ENCODE measurements at places on chromosomes 2 and 18. TPM values are rescaled to one million over a fixed set of nuclear protein-coding genes. Genes with fewer than 3 reads are reported as not detected.
A peak's percentile ranks its signal among the peaks of the same experiment; 100 is the strongest.

The PLEKHM3 gene
- total RNA-seq: 16.1 TPM

GRCh38 chr2:61707984-61708852, 145.6 kb downstream of the FAM161A start:
- no peaks in the 10 kb centered on the region for H3K36me3 ChIP-seq
- no peaks in the 10 kb centered on the region for H3K4me1 ChIP-seq
- H3K27ac ChIP-seq: no peak overlapping the region
- H3K4me3 ChIP-seq: no peak overlapping the region
- H3K27me3 ChIP-seq: no peaks in the 10 kb centered on the region

- H3K4me1 ChIP-seq: no peaks in the 10 kb centered on the region
- no peaks in the 10 kb centered on the region for H3K27me3 ChIP-seq
- peak; percentile 3 for DNase-seq
- no peaks in the 10 kb centered on the region for H3K36me3 ChIP-seq
- no peak overlapping the region for H3K27ac ChIP-seq
- no peak overlapping the region for H3K4me3 ChIP-seq
Measured at GRCh38 chr18:21851327-21851961, 110.9 kb downstream of the MIB1 start.

The NAT8 gene
- total RNA-seq: not detected

DNA sequence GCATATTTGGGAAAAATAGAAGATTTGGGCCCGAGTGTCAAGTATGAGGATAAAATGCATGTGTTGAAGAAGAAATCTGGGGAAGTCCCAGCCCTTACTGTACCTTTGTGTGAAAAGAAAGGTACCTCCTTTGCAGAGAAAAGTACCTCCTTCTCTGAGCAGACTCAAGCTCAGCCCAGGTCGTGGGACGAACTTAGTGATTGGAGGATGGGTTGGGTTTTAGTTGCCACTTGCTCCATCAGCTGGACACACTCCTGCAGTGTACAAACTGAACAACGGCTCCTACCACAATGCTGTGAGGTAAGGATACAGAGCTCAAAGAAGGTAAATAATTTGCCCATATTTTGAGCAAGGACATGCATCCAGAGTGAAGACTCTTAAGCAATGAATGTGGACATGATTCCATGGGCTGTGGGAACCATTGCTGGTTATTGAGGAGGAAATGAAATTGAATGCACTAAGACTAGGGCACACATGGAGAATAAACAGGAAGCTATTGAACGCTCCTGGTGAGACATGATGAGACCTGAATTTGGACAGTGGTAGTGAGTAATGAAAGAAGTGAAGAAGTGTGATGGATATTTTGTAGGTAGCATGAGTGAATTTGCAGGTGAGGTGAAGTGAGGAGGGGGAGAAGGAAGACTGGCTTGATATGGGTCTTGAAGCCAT, 49.8 kb upstream of the IL1RL1 start:
- H3K4me3 ChIP-seq: no peak overlapping the region
- DNase-seq: no peak
- no peaks in the 10 kb centered on the region for H3K27me3 ChIP-seq
- H3K4me1 ChIP-seq: peaks cover 4% of the 10 kb centered on the region
- no peaks in the 10 kb centered on the region for H3K36me3 ChIP-seq

- no peak overlapping the region for H3K4me3 ChIP-seq
- H3K27ac ChIP-seq: no peak overlapping the region
- peaks cover 3% of the 10 kb centered on the region for H3K36me3 ChIP-seq
- H3K4me1 ChIP-seq: peaks cover 10% of the 10 kb centered on the region
- DNase-seq: no peak
Measured at GRCh38 chr2:128311755-128312341, 6.8 kb downstream of the HS6ST1 start.

DNA sequence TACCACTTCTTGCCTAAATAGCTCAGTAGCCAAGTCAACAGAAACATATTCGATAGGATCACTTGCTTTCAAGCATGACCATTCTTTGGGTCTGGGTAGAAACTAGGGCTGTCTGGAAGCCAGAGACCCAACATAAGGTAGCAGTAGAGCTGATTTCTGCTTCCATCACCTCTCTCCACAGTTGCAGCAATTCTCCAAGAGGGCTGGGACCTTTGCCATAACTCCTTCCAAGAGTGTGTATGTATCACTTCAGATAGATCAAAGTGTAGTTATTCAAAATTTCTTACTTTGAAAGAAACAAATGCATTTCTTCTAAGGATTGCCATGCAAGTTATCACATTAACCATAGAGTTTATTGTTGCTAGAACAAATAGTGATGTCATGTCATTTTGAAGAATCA, 172.0 kb upstream of the GALNT5 start:
- H3K27me3 ChIP-seq: no peaks in the 10 kb centered on the region
- H3K27ac ChIP-seq: no peak overlapping the region
- H3K36me3 ChIP-seq: no peaks in the 10 kb centered on the region
- H3K4me1 ChIP-seq: no peaks in the 10 kb centered on the region
- no peak overlapping the region for H3K4me3 ChIP-seq
- DNase-seq: no peak

- H3K27ac ChIP-seq: peak overlapping the region; percentile 42
- H3K27me3 ChIP-seq: no peaks in the 10 kb centered on the region
- no peaks in the 10 kb centered on the region for H3K4me1 ChIP-seq
- DNase-seq: no peak
- peaks cover 13% of the 10 kb centered on the region for H3K36me3 ChIP-seq
Measured at GRCh38 chr2:197097578-197098366, 171.3 kb upstream of the PGAP1 start.

GRCh38 chr18:75923169-75923568, 495.7 kb upstream of the SMIM21 start:
- H3K4me1 ChIP-seq: no peaks in the 10 kb centered on the region
- no peak overlapping the region for H3K4me3 ChIP-seq
- no peak for DNase-seq
- H3K36me3 ChIP-seq: no peaks in the 10 kb centered on the region
- H3K27ac ChIP-seq: no peak overlapping the region

Measured in naive thymus-derived CD4-positive, alpha-beta T cell (primary cell).